ENCODE measurements at places on chromosomes 11 and 22.

- no peak for DNase-seq
Observed at GRCh38 chr11:82883853-82884252, 16.4 kb downstream of the PRCP start.

- DNase-seq = no peak
Observed at GRCh38 chr11:70146895-70147520, 56.1 kb upstream of the FADD start.

DNA sequence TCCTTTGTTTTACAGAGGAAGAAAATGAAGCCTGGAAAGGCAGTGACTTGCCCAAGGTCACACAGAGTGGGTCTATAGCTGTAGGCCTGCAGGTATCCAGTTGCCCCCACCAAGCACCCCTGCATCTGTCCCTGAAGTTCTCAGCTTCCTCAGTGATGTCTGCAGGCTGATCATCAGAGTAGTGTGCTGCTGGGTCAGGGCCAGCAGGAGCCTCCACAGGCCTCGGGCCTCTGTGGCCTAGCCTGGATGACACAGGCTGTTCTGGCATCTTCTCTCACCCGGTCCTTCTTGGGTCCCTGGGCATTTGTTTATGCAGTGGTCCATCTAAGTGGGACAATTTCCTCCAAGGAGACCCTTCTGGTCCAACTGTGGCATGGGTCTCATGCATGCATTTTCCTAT lies 74.8 kb upstream of the E2F8 start:
- DNase-seq = no peak

DNA sequence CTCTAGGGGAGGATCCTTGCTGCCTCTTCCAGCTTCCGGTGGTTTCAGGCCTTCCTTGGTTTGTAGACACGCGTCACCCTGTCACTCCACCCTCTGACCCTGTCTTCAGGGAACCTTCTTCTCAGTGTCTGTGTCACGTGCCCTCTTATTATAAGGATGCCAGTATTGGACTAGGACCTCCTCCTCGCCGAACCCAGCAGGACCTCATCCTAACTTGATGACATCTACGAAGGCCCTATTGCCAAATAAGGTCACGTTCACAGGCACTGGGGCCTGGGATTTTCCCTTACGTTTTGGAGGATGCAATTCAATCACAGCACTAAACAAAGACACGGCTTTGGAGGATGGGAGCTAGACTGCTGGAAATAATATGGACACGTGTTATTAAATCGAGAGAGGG lies 408.7 kb downstream of the BRD1 start:
- no peak for DNase-seq

GRCh38 chr22:38766076-38766777 lies 10.4 kb upstream of the SUN2 start:
- peak; percentile 7 for DNase-seq

- no peak for DNase-seq
Observed at GRCh38 chr22:32848226-32848625, 46.7 kb downstream of the TIMP3 start.

DNA sequence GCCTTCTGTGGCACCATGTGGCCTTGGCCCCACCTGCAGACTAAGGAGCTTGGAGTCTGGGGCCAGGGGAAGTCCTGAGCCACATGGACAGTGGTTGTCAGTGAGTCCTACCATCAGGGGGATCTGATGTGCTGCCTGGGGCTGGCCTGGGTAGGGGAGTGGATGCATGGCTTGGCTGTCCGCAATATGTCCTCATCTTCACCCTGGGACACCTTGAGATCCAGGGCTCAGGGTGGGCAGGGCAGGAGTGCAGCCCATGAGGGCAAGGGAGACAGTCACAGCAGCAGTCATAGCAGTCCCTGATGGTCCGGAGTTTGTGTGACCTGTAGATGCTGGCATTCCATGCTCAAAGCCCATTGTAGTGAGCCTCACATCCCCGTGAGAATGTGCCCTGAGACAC lies 256.8 kb upstream of the B3GAT1 start:
- no peak for DNase-seq

- no peak for DNase-seq
Observed at GRCh38 chr22:24975813-24976341, 23.4 kb downstream of the KIAA1671 start.

DNA sequence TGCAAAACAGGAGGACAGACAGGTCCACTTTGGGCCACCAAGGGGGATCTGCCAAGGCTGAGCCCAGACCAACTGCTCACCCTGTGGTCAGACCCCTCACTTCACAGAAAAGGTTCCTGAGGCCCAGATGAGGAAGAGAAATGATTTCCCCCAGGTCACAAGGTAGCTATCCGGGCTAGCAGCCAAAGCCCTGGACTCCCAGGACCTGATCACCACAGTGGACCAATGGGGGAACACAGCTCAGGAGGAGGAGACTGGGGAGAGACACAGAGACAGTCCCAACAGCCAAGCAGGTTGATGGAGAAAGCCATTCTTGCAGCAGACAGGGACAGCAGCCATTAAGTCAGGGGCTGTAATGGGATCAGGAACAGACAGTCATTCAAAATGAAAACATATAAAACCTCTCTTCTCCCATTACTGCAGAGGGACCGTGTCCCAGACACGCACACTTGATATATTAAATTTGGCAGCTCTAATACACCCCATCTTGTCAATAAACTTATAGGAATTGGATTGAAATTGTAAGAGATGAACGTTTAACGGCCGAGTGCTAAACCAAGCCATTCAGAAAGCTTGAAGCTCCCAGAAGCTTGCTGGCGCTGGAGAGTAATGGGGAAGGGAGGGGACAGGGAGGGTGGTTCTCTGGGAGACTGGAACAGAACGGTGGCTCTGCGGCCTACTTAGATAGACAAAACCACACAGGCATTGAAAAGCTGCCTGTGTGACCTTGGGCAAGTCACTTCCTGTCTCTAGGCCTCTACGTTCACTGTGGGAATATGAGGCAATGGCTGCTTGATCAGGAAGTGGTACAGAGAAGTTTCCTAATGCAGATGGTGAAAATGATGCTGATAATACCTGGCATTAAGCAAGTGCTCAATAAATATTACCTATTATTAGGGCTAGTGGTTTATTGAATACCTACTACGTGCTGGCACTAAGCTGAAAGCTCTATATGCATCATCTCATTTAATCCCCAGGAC lies 16.0 kb downstream of the ZMAT5 start:
- DNase-seq = no peak

- no peak for DNase-seq
Observed at GRCh38 chr11:95102733-95103132, 13.1 kb downstream of the ENDOD1 start.

GRCh38 chr22:40107851-40108378 lies 69.8 kb upstream of the TNRC6B start:
- DNase-seq = no peak

DNA sequence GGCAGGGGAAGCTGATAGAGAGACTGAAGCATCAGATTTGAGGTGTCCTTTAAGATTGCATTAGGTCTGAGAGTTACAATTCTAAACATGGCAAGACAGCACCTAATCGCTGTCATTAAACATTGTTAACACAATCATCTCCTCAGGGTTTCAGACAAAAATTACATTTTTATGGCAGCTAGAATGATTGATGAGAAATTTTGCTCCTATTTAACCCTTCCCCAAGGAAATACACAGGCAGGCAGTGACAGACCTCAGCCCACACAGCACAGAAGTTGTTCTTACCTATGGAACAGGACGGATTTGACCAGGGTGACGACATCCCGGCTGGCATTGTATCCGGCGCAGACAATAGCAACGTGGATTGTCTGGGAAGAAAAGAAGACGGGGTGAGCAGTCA lies 294.3 kb downstream of the LARGE1 start:
- no peak for DNase-seq

GRCh38 chr22:23256986-23257888 lies 76.9 kb downstream of the BCR start:
- DNase-seq = no peak

DNA sequence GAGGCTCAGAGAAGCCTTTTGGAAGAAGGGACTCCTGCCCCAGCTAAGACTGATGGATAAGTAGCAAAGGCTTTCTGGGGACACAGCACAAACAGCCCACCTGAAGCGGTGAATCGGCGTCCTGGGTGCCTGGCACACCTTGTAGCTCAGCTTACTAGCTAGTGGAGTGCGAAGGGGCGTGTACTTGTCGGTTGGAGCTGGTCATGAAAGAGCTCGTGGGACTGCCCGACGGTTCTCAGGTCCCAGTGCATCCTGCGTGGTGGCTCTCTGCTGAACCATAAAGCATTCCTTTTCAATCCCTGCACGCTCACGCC lies 690 bp upstream of the UVRAG start:
- no peak for DNase-seq

Data from NCI-H2081 (cell line).